Stimulated activated CD4-positive, alpha-beta T cell treated with anti-CD3 and anti-CD28 coated beads, Interleukin-12 subunit alpha, Interleukin-12 subunit beta, amount 100 ng/mL, for 48 hours (primary cell): ENCODE measurements at places on chromosomes 2 and 18.

- no peak for DNase-seq
Observed at GRCh38 chr2:128594953-128595677, 276.4 kb upstream of the HS6ST1 start.

DNA sequence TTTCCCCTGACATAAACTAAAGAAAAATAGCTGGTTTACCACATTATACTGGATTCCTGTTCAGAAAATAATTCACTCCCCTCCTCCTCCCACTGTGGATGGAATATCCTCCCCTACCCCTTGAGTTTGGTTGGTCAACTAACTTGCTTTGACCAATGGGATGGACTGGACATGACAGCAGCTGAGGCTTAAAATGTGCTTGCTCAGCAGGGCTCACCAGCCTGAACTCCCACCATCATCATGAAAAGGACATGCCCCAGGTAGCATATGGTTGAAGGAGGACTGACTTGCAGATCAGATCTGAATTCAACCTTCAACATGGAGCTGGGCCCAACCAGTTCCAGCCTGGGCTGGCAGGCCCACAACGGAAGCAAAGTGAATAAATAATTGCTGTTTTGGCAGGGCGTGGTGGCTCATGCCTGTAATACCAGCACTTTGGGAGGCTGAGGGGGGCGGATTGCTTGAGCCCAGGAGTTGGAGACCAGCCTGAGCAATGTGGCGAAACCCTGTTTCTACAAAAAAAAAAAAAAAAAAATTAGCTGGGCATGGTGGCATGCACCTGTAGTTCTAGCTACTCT lies 284.4 kb downstream of the AFF3 start:
- DNase-seq: no peak

GRCh38 chr18:79625924-79626561 lies 53.6 kb upstream of the CTDP1 start:
- no peak for DNase-seq

DNA sequence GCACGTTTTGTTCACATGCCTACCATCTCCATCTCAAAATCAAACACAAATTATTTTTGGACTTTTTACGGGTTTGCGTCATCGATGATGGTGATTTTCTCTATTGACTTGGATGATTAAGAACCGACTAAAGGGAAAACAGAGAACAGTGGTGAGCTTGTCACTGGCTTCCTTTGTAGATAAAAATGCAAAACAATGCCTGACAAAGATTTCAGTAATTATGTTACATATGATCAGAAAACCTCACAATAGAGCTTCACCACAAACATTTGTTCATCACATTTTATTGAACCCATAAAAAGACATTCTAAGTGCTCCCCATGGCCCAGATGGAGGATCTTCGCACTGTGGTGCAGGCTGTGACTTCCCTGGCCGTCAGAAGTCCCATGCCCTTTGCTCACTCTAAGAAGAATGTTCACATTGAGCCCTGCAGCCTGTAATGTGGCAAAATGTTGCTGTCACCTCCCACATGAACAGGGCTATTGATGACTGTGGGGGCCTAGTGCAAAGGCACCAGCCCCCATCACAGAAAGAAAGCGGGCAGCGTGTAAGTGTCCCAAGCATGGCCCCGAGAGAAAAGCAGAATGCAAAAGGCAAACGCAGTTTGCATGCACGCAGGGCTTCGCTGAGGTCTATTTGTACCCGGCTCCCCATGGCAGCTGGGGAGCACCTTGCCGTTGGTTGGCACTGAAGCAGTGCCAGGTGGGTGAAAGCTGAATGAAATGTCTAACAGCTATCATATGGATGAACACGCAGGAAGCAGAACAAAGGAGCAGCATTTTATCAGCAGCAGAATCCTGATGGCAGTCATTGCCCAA lies 60.6 kb downstream of the BCL2 start:
- DNase-seq: no peak

DNA sequence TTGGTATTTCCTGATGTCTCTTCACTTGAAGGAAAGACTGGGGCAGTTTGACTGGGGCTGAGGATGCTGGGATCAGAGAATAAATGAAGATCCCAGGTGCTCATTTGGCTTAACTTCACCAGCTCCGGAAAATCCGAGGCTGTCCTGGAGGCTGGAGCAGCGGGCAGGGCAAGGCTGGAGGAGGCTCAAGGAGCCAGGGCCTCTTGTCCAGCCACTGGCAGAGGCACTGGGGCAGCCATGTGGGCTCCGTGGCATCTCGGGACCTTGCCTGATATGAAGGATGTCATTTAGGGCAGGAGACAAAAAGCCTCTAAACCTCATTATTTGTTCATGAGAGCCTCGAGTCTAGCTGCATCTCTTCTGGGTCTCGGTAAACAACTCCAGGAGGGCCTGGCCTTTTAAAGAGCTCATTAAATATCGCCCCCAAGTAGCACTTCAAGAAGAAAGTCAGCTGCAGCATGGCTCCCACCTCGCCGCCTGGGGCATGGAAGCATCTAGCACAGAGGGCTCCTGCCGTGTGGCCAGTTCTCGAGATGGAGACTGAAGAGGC lies 13.5 kb upstream of the GPR55 start:
- no peak for DNase-seq

- DNase-seq: no peak
Observed at GRCh38 chr2:190858817-190859216, 21.8 kb upstream of the GLS start.
